ENCODE measurements at places on chromosomes 2 and 18.

DNA sequence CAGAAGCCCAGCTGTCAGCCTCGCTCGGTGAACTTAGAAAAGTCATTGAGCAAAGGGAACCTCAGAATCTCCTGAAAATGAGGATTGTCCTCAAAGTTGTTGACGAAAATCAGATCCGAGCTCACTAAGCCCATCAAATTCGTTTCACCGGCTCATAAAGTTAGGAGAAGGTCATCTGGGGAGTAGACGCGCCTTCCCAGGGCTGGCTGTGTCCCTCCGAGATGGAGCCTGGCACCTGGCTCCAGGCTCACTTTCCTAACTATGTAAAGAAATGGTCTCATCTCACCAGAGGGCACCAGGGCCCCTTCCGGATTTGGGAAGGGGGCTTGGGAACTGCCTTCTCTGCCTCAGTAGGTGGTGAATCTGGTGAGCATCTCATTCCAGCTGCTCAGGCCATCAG is 145.5 kb downstream of the PXDN start:
- no peak for DNase-seq

GRCh38 chr18:26971409-26971808 is 105.9 kb upstream of the AQP4 start:
- DNase-seq = no peak

DNA sequence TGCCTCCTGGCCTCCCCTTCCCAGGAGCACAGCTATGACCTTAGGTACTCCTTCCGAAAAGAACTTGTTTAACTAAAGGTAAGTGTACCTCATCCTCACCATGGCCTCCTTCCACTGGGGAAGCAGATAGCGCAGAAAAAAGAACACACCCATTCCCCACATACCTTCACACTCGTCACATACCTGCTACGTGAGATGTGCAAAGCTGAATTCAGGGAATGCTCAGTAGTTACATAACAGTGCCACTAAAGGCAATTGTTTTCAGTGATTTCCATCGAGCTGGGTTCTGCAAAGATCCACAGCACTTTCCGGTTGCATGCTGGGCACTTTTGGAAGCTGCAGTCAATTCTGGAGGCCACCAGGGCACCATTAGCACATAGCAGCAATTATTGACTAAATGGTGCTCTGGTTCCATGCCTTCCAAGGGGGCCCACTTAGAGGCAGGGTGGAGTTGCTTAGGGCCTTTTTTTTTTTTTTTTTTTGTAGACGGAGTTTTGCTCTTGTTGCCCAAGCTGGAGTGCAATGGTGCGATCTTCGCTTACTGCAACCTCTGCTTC is 41.0 kb downstream of the PAX8 start:
- DNase-seq = no peak

DNA sequence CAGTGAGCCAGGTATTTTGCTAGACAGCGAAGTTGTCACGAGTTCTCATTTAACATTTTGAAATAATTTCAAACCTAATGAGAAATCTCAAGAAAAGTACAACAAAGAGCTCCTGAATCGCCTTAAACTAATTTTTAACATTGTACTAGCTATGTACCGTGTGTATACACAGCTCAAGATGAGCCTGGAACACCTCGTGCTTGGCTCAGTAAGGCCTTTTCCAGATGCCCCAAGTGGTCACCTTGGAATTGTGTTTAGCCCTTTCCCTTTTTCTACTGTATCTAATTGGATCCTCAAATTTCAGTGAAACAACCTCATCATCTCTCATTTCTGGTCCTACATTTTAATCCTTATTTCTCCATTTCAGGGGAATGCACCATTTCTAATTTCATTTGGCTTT is 7.2 kb downstream of the PTPN4 start:
- DNase-seq = no peak

- DNase-seq = peak; percentile 77
Observed at GRCh38 chr2:46461011-46461674, 18.2 kb upstream of the TMEM247 start.

- no peak for DNase-seq
Observed at GRCh38 chr2:205511221-205511620, 171.1 kb upstream of the NRP2 start.

- DNase-seq = no peak
Observed at GRCh38 chr2:162053066-162053807, 20.8 kb downstream of the DPP4 start.

- no peak for DNase-seq
Observed at GRCh38 chr2:228334180-228334579, 152.7 kb upstream of the SPHKAP start.

DNA sequence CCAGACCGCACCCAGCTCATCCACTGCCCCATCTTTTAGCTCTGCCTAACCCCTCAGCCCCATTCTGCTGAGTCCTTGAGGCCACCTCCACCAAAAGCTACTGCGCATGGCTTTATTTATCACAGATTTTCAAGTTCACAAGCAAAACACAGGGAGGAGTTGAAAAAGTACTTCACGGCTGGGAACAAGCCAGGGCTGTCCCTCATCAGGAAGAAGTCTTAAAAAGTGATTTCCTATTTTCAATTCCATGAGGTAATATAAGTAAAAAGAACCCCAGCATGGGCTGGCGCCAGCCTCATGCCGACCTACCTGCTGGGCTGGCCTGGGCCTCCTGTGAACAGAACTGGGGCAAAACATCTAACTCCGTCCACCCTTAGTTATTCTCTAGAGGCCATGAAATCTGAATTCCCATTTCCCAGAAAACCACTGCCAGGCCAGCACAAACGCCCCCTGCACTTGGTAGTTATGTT is 69.0 kb downstream of the POLR1A start:
- no peak for DNase-seq

- DNase-seq = no peak
Observed at GRCh38 chr2:139790136-139790535, 1009.9 kb upstream of the NXPH2 start.

- DNase-seq = no peak
Observed at GRCh38 chr2:30448308-30448707, 1.3 kb downstream of the LCLAT1 start.

DNA sequence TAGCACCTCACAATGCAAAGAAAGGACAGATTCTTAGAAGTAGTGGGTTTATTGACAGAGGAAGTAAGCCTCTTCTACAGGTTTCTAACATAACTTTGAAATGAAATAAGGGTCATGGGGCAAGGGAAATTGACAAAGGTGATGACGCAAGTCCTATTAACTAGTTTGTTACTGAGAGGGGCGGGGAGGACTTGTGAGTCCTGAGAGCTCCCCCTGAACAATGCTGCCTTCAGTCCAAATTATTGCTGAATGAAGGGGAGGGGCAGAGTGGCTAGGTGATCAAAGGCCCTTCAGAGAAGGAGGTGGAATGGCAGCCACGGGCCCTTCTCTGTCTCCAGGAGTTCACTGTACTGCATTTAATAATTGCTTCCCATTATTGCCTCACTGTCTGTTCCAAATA is 390.0 kb downstream of the MEIS1 start:
- DNase-seq = no peak

DNA sequence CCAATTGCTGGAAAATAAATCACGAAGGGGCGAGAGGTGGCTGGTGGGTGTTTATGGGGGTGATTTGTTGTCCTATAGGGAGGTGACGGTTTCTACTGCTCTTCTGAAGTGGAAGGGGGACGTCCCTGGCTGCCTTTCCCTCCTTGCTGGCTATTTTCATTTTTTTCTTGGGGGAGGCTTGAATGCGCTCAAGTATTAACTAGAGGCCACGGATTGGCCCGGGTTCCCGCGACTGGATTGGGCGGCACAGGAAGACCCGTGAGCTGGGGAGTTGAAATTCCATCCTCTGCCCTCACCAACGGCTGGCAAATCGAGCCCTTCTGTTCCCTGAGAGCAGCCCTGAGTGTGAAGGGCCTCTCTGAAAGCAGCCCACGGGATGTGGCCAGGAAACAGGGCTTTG is 176.5 kb upstream of the SPRED2 start:
- DNase-seq = no peak

DNA sequence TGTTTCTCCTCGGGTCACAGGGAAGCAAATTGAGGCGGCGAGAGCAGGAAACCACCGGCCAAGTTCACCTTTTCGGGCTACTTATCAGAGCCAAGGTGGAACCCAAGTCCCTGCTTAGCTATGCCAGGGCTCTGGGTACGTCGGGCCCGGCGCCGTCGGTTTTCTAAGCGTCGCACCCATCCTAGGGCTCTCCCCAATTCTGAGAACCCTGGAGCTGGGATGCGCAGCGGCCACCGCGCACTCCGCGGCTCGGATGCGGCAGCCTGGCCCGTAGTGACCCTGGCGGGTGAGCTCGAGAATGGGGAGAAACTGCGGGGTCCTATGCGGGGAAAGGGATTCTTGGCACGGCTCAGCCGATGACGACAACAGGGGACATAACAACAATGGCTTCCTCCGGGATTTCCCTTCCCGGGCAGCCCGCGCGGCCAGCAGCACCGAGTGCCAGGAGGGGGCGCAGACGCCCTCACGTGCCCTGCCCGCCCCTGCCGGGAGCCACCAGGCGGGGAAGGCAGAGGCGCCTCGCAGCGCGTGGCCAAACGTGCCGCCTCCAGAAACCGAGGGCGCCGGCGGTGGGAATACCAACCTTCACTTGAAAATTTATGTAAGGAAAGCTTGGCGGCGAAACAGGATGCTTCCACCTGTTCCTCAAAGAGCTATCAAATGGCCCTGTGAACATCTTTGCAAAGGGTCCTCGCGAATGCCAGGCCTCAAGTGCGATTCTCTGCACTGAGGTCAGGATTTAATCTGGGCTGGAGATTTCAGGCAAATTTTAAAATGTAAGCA is 2.1 kb upstream of the SLC30A3 start:
- peak; percentile 79 for DNase-seq

DNA sequence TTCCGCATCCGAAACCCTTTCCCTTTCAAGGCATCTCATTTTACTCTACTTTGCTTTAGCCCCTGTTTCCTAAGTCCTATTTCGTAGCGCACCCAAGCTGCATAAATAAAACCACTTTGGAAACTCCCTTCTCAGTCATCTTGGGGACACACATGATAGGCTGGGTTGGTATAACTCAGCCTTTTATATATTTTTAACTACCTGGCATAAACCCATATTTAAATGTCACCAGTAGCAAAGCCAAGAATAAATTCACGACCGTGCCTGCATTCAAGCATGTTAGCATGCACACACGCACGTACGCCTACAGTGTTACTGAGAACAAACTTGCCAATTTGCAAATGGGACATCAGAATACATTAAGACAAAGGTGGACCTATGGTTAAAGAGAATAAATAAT is 564.7 kb upstream of the PIK3C3 start:
- DNase-seq = no peak

DNA sequence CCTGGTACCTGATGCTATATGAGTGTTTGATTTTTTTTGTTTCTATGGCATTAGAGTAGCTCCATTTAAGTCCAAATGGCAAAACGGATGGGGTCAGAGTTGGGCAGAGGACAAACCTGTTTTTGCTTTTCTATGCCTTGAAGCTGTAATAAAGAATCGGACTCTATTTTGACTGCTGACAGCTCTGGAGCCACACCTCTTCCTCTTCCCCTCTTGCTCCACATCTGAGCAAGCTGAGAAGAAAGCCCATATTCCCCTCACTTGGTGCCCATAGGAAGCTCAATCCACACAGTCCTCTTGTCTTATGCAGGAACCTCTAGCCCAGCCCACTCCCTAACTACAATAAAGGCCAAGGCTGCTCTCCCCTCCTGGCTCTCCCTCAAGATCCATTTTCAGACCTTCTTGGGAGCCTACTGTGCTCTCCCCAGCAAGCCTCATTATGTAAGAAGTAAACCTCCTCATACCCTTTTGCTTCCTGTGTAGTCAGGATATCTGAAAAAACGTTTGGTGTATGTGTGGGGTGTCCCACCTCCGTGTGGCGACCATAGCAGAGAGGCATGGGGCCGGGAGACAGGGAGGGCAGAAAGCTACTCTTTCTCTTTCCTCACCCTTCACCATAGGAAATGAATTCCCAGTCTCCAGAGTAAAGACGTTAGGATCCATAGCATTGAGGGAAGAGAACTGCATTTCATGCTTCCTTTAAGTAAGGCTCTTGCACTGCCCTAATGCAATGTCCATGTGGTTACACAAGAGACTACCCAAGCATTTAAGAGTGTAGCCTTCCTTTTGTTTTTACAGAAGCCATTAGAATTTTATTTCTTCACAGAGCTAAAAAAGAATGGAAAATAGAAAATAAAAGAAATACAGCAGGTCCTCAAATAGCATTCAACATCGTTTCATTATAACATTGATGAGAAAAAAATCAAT is 41.9 kb upstream of the RAPGEF4 start:
- peak; percentile 63 for DNase-seq

- DNase-seq = no peak
Observed at GRCh38 chr18:73283032-73283431, 415.2 kb upstream of the NETO1 start.

Measured in suppressor macrophage treated with lipopolysaccharide for 4 hours (primary cell).